Right lobe of liver (tissue), 6 donors: ENCODE measurements at places on chromosomes 6 and 20. TPM values are rescaled to one million over a fixed set of nuclear protein-coding genes. Genes with fewer than 3 reads are reported as not detected.

SIGLEC1 gene
- total RNA-seq, result 3.0 TPM

HLA-DQA1 gene
- total RNA-seq, result 15.9 TPM

POLR3F gene
- total RNA-seq, result 2.4 TPM

VAPB gene
- 35.8 TPM for total RNA-seq

NKX2-4 gene
- not detected for total RNA-seq

LY86 gene
- 1.6 TPM for total RNA-seq

BTBD3 gene
- 11.1 TPM for total RNA-seq

OGFR gene
- total RNA-seq, result 41.3 TPM

GRM4 gene
- total RNA-seq, result not detected

OTOR gene
- total RNA-seq, result not detected

TDRD6 gene
- total RNA-seq, result 0.13 TPM

GRCh38 chr6:30840084-30840934 is 44.0 kb upstream of the DDR1 start:
- no peak for DNase-seq

- no peak for DNase-seq
Observed at GRCh38 chr6:35018746-35019145, 122.4 kb downstream of the TCP11 start.

GRCh38 chr6:35081426-35081851 is 59.7 kb downstream of the TCP11 start:
- peak; percentile 44 for DNase-seq

DNA sequence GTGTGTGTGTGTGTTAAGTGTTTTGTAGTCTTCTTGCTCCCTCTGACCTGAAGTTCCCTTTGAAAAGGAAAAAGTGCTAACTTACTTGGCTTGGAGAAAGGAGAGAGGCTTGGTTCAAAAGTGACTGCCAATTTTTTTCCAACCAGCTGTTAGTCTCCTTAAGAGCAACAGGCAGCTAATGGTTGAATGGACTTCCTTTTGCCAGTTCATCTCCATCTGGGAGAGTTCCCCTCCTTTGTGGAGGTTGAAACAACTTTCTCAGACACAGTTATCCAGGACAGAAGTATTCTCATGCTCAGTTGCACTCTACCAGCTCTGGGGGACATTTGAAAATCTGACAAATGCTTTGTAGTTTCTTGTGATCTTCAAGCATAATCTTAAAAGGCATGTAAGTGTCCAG is 4.5 kb downstream of the RIPOR2 start:
- no peak for DNase-seq

DNA sequence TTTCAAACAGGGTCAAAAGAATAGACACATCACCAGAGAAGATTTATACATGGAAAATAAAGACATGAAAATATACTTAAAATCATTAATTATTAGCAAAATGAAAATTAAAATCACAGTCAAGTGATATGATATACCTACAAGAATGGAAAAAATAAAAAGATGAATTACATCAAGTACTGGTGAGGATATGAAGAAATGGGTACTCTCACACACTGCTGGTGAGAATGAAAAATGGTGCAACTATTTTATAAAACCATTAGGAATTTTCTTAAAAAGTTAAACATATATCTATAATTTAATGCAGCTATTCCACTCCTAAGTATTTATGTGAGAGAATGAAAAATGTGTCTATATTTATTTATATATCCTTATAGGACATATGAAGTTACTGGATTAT is 136.3 kb upstream of the GRIK2 start:
- no peak for DNase-seq

DNA sequence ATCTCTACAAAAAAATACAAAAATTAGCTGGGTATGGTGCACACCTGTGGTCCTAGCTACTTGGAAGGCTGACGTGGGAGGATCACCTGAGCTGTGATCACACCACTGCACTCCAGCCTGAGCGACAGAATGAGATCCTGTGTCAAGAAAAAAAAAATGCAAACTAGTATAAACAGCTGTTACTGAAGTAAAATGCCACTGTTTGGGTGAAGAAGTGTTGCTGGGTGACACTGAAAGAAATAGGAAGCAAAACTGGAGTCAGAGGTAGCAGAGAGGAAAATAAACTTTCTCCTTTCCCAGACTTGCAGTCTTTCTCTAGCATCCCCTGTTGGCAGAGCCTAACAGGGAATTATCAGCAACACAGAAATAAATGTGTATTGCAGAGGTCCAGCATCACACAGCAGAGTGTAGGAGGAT is 241.2 kb upstream of the PREP start:
- DNase-seq, result no peak

GRCh38 chr20:41693136-41693979 is 75.2 kb upstream of the CHD6 start:
- DNase-seq, result peak; percentile 82

DNA sequence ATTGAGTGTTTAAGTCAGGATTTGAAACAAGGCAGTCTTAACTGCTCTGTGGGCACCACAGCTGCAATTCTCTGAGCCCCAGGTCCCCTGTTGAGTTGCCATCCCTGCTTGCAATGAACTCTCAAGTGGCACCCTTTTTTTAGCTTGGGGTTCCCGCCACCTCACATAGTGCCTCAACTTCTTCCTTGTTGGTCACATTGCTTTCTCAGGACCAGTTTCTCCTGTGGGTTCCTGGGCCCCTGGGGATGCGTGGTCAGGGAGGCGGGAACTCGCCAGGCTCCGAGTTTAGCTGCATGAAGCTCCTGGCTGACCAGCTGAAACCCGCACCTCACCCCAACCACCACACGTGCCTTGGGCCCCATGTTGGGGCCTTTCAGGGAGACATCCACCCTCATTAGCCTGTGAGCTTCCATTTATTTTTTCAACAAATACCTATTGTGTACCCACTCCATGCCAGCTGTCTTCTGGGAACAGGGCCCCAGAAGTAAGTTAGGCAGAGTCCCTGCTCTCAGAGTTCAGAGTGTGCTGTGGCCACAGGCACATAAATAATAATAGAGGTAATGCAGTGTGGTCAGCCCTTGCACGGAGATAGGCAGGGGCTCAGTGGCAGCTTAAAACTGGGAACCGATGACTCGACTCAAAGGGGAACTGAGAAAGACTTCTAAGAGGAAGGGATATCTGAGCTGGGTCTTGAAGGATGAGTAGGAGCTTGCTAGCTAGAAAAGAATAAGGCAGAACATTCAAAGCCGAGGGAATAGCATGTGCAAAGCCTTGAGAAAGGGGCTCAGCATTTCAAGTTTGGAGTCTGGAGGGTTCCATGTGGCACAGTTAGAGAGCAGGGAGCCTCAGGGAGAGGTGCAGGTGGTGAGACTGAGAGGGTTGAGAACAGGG is 33.9 kb upstream of the FAM83D start:
- no peak for DNase-seq

DNA sequence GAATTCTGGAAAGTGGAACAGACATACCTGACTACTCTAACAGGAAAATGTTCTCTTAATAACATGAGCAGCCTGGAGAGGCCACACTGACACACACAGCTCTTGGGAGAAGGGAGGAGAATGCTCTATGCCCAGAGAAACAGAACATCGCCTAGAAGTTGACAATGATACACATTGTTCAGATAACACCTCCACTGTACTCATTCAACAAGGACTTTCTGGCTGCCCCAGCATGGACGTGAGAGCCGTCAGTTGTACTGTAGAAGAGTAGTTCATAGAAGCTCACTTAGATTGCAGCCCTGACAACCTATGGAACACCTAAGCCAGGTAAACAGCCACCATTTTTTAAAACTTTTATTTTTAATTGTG is 28.9 kb downstream of the BMP7 start:
- no peak for DNase-seq

GRCh38 chr20:49122920-49123319 is 65.2 kb downstream of the STAU1 start:
- no peak for DNase-seq

DNA sequence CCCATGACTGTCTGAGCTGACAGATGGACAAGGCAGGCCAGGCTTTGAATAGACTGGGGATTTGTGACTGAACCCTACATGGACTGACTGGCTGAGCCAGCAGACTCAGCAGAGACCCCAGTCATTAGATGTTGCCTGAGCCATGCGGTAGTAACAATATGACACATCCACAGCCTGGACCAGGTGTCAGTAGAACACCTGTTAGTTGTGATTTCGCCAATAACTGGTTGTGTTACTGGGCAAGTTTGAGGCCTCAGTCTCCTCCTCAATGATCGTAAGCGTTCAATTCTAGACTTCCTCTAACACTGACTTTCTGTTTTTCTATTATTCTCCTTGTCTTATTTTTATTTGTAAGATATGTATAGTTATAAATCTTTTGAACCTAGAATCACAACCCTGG is 311.9 kb upstream of the MAP3K7 start:
- DNase-seq, result no peak

DNA sequence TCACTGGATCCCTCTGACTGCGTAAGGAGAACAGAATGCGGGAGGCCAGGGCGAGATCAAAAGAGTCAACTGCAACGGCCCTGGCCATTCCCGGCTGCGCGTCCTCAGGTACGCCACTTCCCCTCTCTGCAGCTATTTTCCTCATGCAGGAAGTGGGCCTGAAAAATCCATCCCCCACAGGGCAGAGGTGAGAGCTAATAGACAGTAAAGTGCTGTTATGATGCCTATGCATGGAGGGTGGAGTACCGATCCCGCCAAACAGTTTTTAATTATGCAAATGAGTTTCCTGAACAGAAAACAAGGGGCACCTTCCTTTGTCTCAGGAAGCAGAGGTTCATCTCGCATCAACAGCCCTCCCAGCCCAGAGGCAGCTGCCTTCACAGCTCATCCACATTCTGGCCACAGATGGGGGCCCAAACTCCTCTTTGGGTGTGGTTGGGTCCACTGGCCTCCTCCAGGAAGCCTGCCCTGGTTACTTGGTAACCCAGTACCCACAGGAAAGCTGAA is 9.3 kb downstream of the PREX1 start:
- DNase-seq, result no peak

DNA sequence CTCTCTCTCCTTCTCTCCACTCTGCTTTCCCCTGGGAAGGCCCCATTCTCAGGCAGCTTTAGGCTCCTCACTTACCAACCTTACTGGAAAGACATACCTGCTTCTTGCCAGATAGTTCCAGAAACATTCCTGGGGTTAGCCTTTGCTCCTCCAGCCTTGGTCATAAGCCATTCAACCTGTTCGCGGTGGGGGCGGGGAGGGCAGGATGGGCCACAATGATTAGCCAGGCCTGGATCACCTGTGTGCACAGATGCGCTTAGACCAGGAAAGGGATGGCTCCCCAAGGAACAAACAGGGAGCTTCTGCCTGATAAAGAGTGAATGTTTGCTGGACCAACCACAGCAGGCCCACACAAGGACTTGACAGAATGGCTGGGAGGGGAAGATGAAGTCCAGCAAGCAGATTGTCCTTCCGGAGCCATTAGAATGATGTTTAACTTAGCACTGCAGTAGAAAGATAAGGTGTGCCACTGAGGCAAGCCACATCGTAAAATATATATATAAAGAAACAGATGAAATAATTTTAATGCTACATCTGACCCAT is 57.7 kb upstream of the CDKAL1 start:
- DNase-seq, result no peak

GRCh38 chr6:170180671-170181337 is 110.1 kb downstream of the DLL1 start:
- peak; percentile 39 for DNase-seq

DNA sequence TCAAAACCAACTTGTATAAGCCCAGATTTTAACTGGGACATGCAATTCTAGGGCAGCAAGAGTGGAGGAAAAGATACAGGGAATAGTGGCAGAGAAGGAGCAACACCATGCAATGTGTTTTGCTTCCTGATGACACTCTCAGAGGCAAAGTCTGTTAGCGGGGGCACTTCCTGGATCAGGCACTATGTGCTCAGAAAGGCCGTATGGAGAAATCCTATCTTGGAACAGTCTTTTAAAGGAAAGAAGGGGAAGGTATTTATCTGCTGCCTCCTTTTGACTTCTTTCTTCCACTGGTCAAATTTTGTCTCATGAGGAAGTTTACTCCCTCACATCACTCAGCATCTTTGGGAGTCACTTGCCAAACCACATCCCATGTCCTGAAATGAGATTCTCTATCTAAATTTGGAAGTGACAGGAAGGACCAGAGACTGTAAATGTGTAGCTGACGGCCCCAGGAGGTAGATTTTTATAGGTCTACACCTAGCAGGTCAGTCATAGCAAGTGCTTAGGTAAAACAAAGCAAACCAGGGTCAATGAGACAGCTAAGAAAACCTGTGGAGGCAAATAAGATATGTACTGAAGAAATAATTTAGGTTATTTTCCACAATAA is 91.7 kb upstream of the ELOVL5 start:
- DNase-seq, result no peak

- no peak for DNase-seq
Observed at GRCh38 chr20:50496773-50497385, 13.3 kb upstream of the PTPN1 start.

GRCh38 chr6:140897804-140898573 is 1234.7 kb upstream of the GJE1 start:
- DNase-seq, result no peak

DNA sequence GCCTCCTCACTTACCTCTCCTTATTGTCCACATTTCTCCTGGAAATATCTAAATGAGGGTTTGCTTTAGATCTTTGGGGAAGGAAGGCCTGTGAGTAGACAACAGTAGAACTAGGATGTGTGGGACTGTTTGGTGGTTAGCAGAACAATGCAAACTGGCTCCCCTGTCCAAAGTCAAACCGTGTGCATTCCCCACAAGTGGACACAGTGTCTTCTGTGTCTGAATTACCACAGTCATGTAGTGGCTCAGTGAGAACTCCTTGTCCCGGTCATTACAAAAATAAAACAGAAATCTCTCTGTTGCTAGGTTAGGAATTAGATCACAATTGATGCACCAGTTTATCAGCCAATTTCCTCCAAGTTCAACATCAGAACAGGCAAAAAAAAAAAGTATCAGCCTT is 455 bp upstream of the ADGRF4 start:
- no peak for DNase-seq

- DNase-seq, result no peak
Observed at GRCh38 chr6:27940766-27941165, 16.3 kb upstream of the OR2B6 start.

GRCh38 chr20:2771631-2772080 is 28.8 kb downstream of the CPXM1 start:
- peak; percentile 34 for DNase-seq

- no peak for DNase-seq
Observed at GRCh38 chr6:125924169-125924568, 32.4 kb upstream of the HINT3 start.

DNA sequence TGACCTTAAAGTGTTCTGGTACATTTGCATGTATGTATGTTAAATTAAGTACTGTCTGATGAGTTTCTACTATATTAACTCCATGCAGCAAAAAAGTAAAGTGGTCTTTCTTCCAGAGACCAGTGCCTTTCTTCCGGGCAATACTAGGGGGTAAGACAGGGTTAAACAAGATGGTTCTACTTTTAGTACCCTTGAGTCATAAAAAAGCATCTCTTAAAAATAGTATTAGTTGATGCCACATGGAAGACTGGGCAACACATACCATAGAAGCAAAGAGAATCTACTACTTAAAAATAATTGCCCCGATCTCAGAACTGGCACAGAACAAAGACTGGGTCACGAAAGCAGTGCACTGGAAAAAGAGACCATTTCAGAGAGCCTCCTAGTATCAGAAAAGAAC is 66.2 kb downstream of the SESN1 start:
- DNase-seq, result no peak

- DNase-seq, result no peak
Observed at GRCh38 chr20:15240801-15241200, 903.4 kb upstream of the FLRT3 start.
